MCF 10A (cell line): ENCODE measurements at places on chromosomes 13 and 19. TPM values are rescaled to one million over a fixed set of nuclear protein-coding genes. Genes with fewer than 3 reads are reported as not detected.

Gene ZFP14
- 1.5 and 1.7 TPM in 2 replicates for total RNA-seq

Gene LIPE
- 8.6 and 11.7 TPM in 2 replicates for total RNA-seq

Gene RNF225
- total RNA-seq, result 0.63 and 0.98 TPM in 2 replicates

Gene C19orf53
- 89.0 and 101 TPM in 2 replicates for total RNA-seq
